AG10803 (cell line): ENCODE measurements at places on chromosomes 4 and X.

DNA sequence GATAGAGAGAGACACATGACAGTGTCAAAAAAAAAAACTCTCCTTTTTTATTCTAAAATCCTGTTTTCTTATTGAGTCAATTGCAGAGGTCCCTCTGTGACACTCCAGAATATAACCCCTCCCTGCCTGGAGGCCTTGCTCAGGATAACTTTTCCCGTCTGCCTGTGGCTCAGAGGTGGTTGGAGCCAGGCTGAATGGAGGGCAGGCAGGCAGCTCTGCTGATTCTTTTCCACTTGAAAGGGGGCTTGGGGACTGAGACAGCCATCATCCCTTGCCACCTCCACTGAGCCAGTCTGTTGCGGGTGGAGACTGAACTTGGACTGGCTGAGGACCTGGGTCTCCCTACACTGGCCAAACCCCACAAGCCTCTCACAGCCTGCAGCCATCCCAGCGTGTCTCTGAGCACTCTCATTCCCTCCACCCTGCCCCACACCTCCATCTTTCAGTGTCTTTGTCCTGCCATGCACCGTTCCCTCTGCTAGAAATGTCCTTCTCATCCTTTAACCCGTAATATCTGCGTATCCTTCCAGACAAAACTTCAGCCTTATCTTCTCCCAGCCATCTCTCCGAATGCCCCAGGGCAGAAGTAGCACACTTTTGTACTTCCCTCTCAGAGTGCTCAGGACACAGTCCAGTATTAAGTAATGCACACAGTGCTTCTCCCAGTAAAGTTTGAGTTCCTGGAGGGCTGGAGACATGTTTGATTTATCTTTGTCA lies 139.9 kb downstream of the CHIC2 start:
- no peak for DNase-seq

GRCh38 chrX:109268340-109268739 lies 213.5 kb downstream of the GUCY2F start:
- DNase-seq = no peak

GRCh38 chr4:7383266-7383665 lies 51.5 kb downstream of the PSAPL1 start:
- no peak for DNase-seq

DNA sequence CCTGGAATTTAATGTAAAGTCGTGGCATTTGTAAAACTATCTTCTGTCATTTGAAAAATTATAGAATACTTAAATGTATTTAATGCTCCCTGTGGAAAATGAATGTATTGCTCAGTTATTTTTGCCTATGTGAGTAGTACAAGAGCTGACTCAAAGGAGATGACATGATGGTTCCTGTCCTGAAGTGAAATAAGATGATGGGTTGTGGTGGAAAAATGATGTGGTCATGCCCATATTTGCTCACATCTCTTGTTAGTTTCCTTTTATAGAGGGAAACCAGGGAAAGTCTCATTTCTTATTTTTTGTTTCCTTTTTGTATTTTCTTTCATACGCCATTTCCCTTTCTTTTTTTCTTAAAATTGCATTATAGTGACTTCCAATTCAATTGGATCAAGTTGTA lies 23.7 kb downstream of the PLS3 start:
- peak; percentile 36 for DNase-seq

DNA sequence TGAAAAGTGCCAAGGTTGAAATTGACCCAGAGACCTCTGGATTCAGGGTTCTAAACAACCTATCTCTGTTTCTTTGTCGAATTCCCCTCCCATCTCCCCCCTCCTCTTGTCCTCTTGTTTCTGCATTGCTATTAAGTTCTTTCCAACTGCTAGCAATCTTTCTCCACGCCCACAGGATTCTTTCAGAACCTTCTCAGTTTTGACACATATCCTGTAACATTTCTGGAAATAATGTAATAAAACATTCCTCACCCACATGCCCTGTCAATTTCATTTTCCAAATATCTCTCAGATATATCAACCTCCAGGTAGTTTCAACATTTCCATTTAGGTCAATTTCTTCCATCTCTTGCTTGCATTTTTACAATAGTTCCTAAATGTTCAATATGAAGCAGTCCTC lies 1105.9 kb downstream of the ARAP2 start:
- DNase-seq = no peak

DNA sequence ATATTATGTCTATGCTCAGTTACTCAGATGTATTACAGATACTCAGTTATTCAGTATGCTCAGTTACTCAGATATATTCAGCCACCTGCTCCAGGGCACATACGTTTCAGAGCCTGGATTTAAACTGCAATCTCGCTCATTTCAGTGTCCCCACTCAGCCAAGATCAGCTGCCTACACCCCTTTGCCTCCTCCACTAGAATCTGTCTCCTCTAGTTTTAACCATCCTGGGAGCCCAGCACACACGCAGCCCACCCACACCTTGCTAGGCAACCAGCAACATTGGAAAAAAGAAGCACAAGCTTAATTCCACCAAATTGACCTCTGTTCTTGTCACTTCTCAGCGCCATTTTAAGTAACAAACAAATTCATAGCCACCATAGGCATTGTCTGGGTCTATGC lies 246.2 kb downstream of the QDPR start:
- DNase-seq = no peak

- no peak for DNase-seq
Observed at GRCh38 chrX:17833954-17834353, 27.1 kb downstream of the RAI2 start.

- DNase-seq = peak; percentile 16
Observed at GRCh38 chrX:105837232-105837631, 14.9 kb downstream of the NRK start.

DNA sequence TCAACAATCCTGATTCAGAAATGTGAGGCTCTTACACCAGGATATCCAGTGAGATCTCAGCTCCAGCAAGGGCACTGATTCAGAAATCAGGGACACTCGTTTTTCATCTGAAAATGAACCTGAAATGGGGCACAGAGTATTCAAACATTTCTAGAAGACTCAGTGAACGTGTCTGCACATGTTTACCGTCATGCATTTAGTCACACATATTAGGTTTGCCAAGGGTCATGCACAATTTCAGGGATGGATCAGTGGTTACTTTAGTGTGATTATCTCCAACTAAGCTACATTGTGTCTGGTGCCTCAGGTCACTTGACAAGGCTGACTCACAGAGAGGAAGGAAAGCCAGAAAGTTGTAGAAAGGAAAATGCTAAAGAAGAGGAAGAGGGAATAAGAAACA lies 33.6 kb upstream of the SPANXN2 start:
- DNase-seq = no peak

GRCh38 chrX:43720082-43720481 lies 64.0 kb downstream of the MAOA start:
- no peak for DNase-seq

GRCh38 chrX:26146024-26146423 lies 7.9 kb downstream of the MAGEB18 start:
- no peak for DNase-seq

- DNase-seq = no peak
Observed at GRCh38 chr4:57194068-57194611, 84.0 kb upstream of the IGFBP7 start.

- DNase-seq = no peak
Observed at GRCh38 chr4:2866891-2867290, 23.2 kb downstream of the ADD1 start.

GRCh38 chrX:103774070-103774642 lies 2.5 kb upstream of the PLP1 start:
- peak; percentile 52 for DNase-seq
